Psoas muscle (tissue), 8 donors: ENCODE measurements at places on chromosomes 11 and 22. TPM values are rescaled to one million over a fixed set of nuclear protein-coding genes. Genes with fewer than 3 reads are reported as not detected.

- no peak for DNase-seq
These were observed 32.7 kb downstream of the GAB4 start for GRCh38 chr22:16975155-16975885.

GRCh38 chr11:73374151-73374550 lies 2.0 kb upstream of the RELT start:
- no peak for DNase-seq

GRCh38 chr11:65426839-65427690 lies 4.5 kb downstream of the NEAT1 start:
- peak; percentile 67 for DNase-seq

DNA sequence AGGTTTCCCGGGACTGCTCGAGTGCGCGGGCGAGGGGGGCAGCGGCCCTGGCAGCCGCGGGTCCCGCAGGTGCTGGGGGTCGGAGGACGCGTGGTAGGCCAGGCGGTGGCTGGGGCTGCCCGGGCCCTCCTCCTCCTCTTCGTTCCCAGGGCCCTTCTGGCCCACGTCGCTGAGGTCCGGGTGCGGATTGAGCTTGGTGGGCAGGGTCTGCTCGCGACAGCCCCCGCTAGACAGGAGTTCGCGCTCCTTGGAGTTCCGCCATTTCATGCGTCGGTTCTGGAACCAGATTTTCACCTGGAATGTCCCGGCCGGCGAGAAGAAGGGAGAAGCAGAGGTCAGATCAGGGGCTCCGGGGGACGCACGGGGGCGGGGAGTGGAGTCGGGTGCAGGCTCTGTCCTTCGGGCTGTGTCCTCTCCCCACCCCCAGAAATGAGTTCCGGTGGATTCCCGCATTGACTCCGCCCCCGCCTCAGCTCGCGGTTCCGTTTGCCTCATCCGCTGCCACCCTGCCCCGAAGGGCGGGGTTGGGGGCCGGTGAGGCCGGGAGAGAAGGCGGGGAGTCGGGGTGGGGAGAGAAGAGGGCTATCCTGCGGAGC lies 3.9 kb downstream of the DBX1 start:
- no peak for DNase-seq

DNA sequence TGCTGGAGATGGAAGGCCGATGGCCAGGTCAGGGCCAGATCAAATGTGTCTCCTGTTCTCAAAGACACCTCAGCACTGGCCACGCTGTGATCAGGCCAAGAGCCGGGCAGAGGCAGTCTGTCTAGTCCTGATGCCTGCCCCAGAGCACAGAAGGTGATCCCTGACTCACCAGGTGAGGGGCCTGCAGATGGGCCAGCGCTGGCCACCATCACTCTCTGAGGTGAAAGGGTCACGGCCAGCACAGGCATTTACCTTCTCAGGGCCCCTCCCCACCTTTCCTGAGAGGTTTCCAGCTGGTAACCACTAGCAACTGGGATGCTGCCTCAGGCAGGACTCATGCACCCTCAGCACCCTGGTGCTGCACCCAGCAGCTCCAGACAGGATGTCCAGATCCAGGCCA lies 2.9 kb downstream of the SBF1 start:
- DNase-seq, result no peak

GRCh38 chr11:94504689-94505293 lies 7.5 kb upstream of the C11orf97 start:
- DNase-seq, result no peak

Gene OR52N4
- not detected for total RNA-seq

DNA sequence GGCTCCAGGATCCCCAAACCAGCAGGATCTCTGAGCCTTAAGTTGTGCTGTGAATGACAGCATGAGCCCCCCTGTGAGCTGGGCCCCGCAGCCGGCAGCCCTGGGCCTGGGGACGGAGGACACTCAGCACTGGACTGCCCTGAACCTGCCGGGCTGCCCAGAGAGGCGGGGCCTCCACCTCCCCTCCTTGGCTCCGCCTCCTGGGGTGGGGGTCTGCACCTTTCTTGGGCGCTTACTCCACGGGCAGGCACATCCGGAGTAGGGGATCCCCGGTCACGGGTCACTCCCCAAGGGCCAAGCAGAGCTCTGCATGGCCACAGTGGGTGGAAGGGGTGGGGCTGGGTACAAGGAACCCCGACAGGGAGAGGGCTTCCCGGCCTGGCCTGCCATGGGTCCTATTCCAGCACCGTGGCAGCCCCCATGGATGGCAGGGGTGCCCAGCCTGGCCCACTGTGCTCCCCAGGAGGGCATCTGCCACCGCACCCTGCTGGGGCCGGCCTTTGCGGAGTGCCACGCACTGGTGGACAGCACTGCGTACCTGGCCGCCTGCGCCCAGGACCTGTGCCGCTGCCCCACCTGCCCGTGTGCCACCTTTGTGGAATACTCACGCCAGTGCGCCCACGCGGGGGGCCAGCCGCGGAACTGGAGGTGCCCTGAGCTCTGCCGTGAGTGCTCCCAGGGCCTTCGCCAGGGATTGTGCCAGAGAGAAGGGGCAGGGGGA lies 5.4 kb downstream of the MUC5B start:
- peak; percentile 12 for DNase-seq

GRCh38 chr22:25555586-25555985 lies 8.9 kb upstream of the GRK3 start:
- no peak for DNase-seq

Gene CCDC15
- total RNA-seq, result 0.22 TPM

DNA sequence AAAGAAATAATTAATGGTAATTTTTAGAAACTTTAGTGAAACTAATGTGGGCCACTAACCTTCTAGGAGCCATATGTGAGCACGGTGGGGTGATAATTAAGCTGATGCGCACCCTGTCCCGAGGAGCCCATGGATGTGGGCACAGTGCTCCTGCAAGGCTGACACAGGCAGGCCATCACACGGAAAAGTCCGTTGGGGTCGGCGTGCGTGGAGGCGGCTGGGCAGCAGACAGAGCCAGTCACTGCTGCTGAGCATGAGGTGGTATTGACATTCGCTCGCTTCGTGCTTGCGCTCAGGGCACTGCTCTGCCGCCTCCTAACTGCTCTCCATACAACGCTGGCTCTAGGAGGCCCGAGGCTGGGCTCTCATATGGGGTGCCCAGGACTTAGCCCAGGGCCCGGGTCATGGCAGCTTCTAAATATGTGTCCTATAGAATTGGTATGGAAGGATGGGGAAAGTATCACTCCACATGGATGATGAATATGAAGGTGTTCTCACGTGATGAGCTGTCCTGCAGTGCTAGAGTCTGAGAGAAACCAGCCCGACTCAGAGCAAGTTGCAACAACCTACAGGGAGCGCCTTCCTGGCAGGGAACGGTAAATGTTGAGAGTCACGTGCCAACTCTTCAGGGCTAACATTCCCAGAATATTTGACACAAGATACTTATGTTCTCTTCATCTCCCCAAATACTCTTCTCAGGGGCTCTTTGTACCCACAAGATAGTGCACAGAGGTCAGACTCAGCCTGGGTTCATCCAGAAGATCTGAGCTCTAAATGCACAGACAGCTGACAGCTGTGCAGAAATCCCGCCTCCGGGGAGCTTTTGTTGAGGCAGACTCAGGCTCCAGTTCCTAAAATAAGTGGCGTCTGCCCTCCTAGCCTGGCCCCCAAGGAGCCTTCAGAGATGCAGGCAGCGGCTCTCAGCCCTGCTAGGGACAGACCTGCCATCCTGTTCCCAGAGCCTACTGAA lies 50.6 kb upstream of the ARFGAP3 start:
- no peak for DNase-seq

Gene SLC2A11
- total RNA-seq, result 4.2 TPM

DNA sequence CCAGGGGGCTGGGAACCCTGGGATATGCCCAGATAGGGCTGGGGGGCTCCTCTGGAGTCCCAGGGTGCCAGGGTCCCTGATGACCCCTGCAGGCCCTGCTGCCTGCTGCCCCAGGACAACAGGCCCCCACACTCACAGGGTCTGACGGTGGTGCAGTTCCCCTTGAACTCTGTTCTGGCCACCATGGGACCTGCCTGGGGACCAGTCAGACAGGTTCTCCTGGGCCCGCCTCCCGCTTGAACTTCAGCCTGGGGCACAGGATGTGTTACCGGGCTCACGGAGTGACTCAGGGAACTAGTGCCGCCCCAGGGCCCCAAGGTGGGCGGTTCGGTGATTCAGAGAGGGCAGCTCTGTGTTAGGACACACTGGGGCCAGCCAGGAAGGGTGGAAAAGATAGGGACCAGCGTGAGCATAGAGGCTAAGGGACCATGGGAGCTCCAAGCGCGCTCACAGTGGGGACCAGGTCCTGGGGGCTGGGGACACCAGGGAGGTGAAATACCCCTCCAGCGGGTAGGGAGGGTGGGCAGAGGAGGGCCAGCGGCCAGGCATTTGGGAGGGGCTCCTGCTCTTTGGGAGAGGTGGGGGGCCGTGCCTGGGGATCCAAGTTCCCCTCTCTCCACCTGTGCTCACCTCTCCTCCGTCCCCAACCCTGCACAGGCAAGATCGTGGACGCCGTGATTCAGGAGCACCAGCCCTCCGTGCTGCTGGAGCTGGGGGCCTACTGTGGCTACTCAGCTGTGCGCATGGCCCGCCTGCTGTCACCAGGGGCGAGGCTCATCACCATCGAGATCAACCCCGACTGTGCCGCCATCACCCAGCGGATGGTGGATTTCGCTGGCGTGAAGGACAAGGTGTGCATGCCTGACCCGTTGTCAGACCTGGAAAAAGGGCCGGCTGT lies 21.5 kb upstream of the TXNRD2 start:
- peak; percentile 46 for DNase-seq

Gene PATE4
- not detected for total RNA-seq

Gene OR5AL1
- total RNA-seq, result not detected

Gene SCGB2A2
- total RNA-seq, result not detected

GRCh38 chr22:23574371-23574811 lies 5.7 kb downstream of the IGLL1 start:
- no peak for DNase-seq

- DNase-seq, result no peak
These were observed 5.9 kb downstream of the CHKA start for GRCh38 chr11:68115285-68115684.
